ENCODE measurements at places on chromosomes 1 and 21.

DNA sequence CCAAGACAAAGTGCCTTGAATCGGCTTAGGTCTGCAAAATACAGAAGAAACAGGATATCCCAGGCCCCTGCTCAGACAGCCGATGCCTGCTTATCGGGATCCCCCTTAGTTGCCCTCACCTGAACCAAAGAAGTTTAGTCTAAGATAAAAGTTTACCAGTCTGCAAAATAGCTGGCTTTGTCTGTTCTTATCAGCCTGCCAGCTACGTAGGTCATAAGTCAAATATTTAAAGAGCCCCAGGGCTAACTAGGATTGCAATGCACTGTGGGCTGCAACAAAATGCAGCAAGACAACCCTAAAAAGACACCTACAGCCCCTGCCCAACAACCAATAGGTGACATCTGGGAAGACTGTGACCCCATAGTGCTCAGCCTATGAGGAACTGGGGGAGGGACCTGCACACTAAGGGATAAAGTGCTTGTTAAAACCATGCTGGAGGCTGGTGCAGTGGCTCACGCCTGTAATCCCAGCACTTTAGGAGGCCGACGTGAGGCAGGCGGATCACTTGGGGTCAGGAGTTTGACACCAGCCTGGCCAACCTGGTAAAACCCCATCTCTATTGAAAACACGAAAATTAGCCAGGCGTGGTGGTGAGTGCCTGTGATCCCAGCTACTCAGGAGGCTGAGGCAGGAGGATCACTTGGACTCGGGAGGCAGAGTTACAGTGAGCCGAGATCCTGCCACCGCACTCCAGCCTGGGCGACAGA lies 27.4 kb downstream of the LRRC3 start:
- DNase-seq = no peak

- DNase-seq = no peak
These were observed 286.7 kb downstream of the LMX1A start for GRCh38 chr1:165069829-165070228.

DNA sequence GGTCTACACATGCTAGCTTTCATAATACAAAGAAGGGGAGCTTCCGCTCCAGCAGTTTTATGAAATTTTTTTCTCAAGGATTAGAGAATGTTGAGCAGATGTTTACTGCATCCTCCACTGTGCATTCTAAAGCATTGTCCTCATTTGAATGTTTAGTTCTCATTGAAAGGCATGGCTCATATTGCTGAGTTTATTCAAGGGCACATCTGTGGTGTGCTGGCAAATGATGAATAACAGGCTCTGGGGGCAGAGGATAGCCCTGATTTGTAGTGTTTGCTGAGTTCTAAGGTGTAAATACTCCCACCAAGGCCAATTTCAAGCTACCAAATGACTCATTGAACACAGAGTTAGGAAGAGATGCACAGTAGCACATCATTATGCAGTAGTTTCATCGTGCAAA lies 303.2 kb upstream of the FAM78B start:
- no peak for DNase-seq

DNA sequence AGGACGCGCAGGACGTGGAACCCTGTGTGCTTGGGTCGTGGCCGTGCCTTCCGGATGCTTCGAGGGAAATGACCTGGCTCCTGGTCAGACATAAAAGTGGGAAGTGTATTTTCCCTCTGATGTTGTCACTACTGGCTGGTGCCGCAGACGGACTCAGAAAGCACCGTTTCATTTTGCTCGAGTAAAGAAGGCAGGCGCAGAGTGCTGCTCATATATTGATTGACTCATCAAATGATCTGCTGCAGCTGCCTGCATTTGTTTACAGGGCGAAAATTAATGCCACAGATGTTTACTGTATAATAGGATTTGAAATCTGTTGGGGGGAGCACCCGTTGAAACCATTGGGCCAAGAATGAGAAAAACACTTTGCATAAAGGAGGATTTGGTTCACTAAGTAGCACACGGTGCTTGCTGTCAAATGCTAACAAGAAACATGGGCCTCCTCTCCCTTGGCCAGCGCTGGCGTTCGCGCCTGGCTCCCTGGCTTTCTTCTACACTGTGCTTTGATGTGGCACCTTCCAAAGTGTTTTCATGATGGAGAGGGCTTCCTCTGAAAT lies 365.5 kb downstream of the CAMTA1 start:
- no peak for DNase-seq

- no peak for DNase-seq
These were observed 135.1 kb downstream of the ADAMTS1 start for GRCh38 chr21:26710155-26710554.
